ENCODE measurements at places on chromosomes 1 and 21. TPM values are rescaled to one million over a fixed set of nuclear protein-coding genes. Genes with fewer than 3 reads are reported as not detected.

Gene HMCN1
- polyA plus RNA-seq: 53.8 TPM

Gene ZNF695
- 2.4 TPM for polyA plus RNA-seq

Gene TCEA3
- polyA plus RNA-seq: 28.2 TPM

Gene C1orf141
- not detected for polyA plus RNA-seq

Gene SYCP1
- polyA plus RNA-seq: 0.23 TPM

Gene KRTCAP2
- 110 TPM for polyA plus RNA-seq

Gene FHAD1
- polyA plus RNA-seq: 4.5 TPM

Gene OR2T10
- not detected for polyA plus RNA-seq

Gene CD1D
- 1.4 TPM for polyA plus RNA-seq

Gene RGSL1
- polyA plus RNA-seq: not detected

Gene CCDC27
- 0.10 TPM for polyA plus RNA-seq

Gene KCNH1
- polyA plus RNA-seq: 0.07 TPM

Gene TRIM63
- polyA plus RNA-seq: 2.1 TPM

Gene CD53
- 13.4 TPM for polyA plus RNA-seq

Gene SPSB1
- polyA plus RNA-seq: 6.5 TPM

Gene KIF14
- polyA plus RNA-seq: 9.0 TPM

Gene MAP3K7CL
- polyA plus RNA-seq: 7.8 TPM

Gene TFF2
- not detected for polyA plus RNA-seq

Gene ATXN7L2
- 8.9 TPM for polyA plus RNA-seq

Gene PRRX1
- 4.7 TPM for polyA plus RNA-seq

Gene TAS1R3
- 0.88 TPM for polyA plus RNA-seq

Gene BSND
- polyA plus RNA-seq: not detected

Gene IQCC
- polyA plus RNA-seq: 7.2 TPM

Gene ELAPOR1
- 8.2 TPM for polyA plus RNA-seq

Gene RIPK4
- polyA plus RNA-seq: 8.9 TPM

Gene C1QC
- polyA plus RNA-seq: 23.8 TPM

Gene OR2T35
- not detected for polyA plus RNA-seq

Gene LIPI
- polyA plus RNA-seq: 0.28 TPM

Gene DMBX1
- polyA plus RNA-seq: 0.04 TPM

Gene PALMD
- 33.6 TPM for polyA plus RNA-seq

Gene HMGCS2
- 0.53 TPM for polyA plus RNA-seq

Gene DMRTA2
- 0.07 TPM for polyA plus RNA-seq

Gene ROR1
- polyA plus RNA-seq: 89.0 TPM

Gene ZFP69B
- polyA plus RNA-seq: 5.1 TPM

Gene TEX38
- polyA plus RNA-seq: 0.86 TPM

Gene OR2T11
- not detected for polyA plus RNA-seq

Gene GPR37L1
- 0.07 TPM for polyA plus RNA-seq

Gene EDN2
- polyA plus RNA-seq: 0.39 TPM

Gene OR6K6
- polyA plus RNA-seq: not detected

Gene CSTB
- 32.3 TPM for polyA plus RNA-seq
